ENCODE measurements at places on chromosomes 11 and 22.
A peak's percentile ranks its signal among the peaks of the same experiment; 100 is the strongest.

DNA sequence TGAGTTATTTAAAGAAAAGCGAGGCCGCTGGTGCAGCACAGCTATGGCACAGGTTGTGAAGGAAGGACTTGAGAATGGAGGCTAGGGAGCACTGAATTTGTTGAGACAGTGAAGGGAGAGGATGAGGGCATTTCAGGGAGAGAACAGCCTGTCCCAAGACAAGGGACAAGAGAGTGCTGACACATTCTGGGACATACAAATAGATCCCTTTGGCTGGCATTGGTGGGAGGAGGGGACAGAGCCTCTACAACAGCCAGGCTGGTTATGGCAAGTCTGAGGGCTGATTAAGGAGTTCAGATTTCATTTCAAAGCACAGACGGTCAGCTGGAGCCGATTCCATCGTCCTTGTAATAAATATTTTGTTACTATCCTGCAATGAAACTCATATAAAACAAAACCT, 1.7 kb upstream of the SLC29A2 start:
- no peak for DNase-seq

DNA sequence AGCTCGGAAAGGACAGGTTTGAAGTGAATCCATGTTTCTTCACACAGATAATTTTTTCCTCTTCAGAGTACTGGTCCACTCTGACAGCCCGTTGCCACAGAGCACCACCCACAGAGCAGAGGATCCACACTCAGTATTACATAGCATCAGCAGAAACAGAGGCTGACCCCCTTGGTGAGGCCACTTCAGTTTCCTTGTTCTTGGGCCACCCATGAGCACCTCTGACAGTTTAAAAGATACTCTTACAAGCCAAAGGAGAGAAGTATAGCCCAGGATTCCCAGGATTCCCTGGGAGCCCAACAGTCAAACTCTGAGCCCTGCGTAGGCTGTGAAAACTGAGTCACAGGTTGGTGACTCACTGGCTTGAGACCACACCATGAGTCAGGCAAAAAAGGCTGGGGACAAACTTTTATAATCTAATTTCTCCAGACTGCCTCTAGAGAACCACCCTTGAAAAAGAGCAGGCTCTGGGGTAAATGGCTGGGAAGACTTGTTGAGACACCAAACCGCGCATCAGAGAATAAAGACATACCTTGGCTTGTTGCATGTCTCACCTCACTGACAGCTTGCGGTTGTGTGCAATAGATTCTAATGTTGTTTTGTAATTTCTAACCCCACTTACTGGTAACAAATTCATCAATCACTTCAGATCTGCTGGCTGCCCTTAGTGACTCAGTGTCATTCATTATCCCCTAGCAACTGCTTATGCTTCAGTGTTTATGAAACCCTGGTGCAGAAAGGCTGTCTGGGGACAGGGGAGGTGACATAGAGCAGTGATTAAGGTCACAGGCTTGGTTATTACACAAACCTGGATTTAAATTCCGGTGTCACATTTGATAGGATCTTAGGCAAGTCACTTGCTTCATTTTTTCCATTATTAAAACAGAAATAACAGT, 56.9 kb upstream of the PRSS23 start:
- peak; percentile 53 for DNase-seq

GRCh38 chr11:76026862-76027261, 179.4 kb downstream of the WNT11 start:
- no peak for DNase-seq

DNA sequence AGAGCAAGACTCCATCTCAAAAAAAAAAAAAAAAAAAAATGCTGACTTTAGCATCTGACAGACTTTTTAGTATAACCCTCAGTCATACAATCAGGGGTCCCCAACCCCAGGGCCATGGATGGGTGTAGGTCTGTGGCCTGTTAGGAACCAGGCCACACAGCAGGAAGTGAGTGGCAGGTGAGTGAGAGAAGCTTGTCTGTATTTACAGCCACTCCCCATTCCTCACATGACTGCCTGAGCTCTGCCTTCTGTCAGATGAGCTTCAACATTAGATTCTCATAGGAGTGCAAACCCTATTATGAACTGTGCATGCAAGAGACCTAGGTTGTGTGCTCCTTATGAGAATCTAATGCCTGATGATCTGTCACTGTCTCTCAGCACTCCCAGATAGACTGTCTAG, 3.3 kb downstream of the FAM227A start:
- DNase-seq: no peak

DNA sequence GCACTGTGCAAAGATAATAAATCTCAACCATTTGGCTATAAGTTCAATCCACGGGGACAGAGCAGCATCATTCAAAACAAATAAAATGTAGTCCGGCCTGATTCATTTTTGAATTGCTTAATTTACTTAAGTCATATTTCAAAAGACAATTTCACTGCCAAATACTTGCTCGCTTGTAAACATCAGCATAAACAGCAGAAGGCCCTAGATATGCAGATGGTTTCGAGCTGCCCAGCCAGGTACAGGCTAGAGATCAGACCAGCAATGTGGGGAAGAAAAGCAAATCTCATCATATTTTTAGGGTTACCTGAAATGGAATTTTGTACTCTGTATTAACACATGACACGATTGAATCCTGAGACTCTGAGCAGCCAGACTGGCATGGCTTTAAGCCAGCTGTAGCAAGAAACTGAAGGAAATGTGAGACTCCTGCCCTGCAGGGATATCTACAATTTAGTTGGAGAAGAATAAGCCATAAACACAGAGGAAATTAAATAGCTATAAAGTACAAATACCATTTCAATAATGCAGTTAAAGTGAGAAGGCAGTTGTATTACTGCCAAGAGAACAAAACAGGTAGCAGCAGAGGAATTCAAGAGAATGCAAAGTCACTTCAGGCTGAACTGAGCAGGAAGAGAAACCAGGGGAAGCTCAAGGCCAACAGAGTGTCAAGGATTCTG, 440.3 kb downstream of the ETS1 start:
- DNase-seq: no peak

GRCh38 chr11:86442827-86443226, 68.1 kb downstream of the CCDC81 start:
- no peak for DNase-seq

DNA sequence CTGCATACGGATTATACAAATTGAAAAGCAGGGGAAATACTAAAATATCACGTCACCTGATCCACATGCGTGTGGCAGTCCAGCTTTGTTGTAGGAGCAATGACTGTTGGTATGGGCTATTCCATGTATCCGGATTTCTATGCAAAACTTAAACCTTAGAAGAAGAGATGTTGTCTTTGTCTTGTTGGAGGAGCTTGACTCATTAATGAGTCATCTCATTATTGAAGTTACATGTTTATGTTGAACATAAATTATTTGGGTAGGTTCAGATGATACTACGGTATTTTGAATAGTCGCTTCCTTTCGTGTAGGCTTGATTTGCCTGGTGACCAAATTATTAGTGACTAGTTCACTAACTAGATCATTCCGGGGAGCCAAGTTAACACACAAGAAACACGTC, 806 bp upstream of the SAAL1 start:
- DNase-seq: no peak

DNA sequence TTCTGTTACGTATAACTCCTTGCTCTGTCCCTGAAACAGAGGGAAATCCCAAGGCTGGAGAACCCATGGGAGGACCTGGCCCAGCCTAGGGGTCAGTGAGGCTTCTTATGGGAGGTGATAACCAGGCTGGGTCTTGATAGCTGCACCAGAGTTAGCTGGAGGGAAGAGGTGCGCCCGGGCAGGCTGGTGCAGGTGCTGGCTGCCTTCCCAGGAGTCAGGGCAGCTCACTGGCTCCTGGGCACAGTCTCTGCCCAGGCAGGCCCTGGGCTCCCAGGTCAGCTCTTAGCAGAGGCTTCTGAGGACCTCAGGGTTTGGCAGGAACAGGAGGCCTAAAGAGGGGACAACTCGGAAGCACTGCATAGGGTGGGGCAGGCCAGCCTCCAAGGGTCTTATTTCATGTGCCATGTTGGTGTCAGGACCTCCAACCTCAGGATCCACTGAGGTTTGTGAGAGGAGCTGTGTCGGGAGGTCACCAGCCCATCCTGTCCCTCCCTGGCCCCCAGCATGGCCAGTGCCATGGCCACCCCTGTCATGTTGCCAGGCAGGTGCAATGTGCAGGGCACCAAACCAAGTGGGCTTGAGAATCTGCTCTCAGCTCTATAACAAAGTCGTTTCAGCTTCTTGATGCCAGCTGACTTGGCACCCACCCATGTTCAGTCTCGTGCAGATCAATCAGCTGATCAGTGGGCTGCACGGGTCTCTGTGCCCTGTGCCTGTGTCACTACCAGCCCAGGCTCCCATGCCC, 20.5 kb upstream of the CELSR1 start:
- DNase-seq: no peak

- DNase-seq: no peak
Measured at GRCh38 chr11:93694109-93694508, 32.6 kb downstream of the CEP295 start.

GRCh38 chr11:61958590-61958989, 8.4 kb downstream of the BEST1 start:
- DNase-seq: no peak

GRCh38 chr22:32958001-32958400, 100.2 kb downstream of the SYN3 start:
- DNase-seq: no peak

- DNase-seq: no peak
Measured at GRCh38 chr11:113876074-113876797, 864 bp upstream of the USP28 start.

DNA sequence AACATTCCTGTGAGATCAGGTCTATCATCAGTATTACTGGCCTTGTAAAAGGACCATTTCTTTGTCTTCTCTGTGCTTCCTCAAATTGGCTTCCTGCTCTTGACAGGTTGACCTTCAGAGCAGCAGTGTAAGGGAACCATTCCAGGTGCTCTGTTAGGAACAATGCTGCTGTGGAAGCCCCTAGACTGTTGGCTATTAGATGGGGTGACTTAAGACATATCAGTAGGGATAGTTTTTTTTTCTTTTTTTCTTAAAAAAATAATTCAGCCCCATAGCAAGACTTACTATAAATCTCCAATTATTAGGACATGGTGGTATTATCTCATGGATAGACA, 37.6 kb downstream of the COA4 start:
- DNase-seq: no peak

GRCh38 chr22:36160499-36160942, at the start of gene APOL3:
Gene APOL3 (minus strand): TSS chr22:36160755. CDS start chr22:36149055, 11,700 bp downstream.
- no peak for DNase-seq

Measured in occipital lobe (tissue), 3 donors.